NCI-H2107 (cell line): ENCODE measurements at places on chromosomes 7 and 10.
A peak's percentile ranks its signal among the peaks of the same experiment; 100 is the strongest.

- no peak for DNase-seq
Measured at GRCh38 chr10:101644002-101644401, 51.0 kb downstream of the FBXW4 start.

GRCh38 chr7:150972023-150972468 lies 6.1 kb downstream of the KCNH2 start:
- DNase-seq, result peak; percentile 44

DNA sequence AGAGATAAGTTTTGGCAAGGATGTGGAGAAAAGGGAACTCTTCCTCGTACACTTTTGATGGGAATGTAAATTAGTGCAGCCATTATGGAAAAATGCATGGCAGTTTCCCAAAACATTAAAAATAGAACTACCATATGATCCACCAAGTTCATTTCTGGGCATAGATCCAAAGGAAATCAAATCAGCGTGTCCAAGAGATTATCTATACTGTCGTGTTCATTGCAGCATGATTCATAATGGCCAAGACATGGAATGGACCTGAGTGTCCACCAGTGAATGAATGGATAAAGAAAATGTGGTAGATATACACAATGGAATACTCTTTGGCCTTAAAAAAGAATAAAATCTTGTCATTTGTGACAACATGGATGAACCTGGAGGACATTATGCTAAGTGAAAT lies 70.3 kb upstream of the RSU1 start:
- DNase-seq, result no peak

DNA sequence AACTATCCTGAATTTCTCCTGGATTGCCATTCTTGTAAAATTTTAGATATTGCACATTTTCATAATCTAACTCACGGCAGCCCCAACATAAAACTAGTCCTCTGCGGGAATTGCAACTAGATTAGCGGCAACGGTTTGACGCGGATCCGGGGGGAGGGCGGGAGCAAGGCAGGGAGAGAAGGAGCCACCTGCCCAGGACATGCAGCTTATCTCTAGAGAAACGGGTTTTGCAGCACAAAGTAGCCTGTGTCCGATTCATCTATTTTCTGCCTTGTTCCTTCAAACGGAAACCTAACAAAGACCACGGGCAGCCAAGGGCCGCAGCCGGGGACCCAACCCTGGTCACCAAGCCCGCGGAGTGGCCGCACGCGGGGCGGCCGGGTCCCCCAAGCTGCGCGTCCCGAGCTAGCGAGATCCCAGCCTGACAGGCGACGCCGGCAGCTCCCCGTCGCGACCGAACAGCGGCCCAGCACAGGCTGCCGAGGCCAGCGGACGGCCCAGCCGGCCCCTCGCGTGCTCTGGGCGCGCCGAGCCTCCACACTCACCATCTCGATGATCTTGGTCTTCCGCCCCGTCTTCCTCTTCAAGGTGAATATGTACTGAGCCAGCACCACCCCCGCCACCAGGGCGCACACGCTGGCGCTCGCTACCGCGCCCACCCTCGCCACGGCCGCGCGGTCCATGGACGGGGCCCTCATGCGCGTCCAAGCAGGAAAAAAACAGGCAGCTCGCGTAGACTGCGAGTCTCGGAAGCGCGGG lies at the start of gene NT5C3A:
TSS of gene NT5C3A (minus strand) at position 754 of the 759 bp plus-strand sequence. CDS start at position 683, 71 bp downstream.
- peak; percentile 18 for DNase-seq

- DNase-seq, result no peak
Measured at GRCh38 chr7:12519682-12520009, 50.9 kb upstream of the SCIN start.

- DNase-seq, result no peak
Measured at GRCh38 chr7:110296321-110296720, 794.6 kb upstream of the LRRN3 start.

GRCh38 chr10:126598009-126598408 lies 72.5 kb downstream of the C10orf90 start:
- DNase-seq, result no peak

- no peak for DNase-seq
Measured at GRCh38 chr10:121683366-121683765, 85.1 kb upstream of the FGFR2 start.

DNA sequence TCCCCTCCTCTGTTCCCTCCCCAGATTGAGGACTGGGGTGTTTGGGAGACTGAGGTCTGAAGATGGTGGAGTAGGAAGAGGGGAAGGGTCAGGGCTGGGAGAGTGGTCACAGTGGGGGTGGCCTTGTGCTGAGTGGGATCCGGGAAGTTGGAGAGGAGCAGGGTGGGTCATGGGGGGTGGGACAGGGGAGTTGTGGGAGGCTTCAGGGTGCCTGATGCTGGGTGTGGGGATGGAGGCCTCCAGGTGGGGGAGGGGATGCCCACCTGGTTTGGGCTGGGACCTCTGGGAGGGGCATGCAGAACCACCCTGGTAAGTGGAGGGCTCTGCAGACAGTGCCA lies 2.6 kb downstream of the ZNF775 start:
- DNase-seq, result no peak

DNA sequence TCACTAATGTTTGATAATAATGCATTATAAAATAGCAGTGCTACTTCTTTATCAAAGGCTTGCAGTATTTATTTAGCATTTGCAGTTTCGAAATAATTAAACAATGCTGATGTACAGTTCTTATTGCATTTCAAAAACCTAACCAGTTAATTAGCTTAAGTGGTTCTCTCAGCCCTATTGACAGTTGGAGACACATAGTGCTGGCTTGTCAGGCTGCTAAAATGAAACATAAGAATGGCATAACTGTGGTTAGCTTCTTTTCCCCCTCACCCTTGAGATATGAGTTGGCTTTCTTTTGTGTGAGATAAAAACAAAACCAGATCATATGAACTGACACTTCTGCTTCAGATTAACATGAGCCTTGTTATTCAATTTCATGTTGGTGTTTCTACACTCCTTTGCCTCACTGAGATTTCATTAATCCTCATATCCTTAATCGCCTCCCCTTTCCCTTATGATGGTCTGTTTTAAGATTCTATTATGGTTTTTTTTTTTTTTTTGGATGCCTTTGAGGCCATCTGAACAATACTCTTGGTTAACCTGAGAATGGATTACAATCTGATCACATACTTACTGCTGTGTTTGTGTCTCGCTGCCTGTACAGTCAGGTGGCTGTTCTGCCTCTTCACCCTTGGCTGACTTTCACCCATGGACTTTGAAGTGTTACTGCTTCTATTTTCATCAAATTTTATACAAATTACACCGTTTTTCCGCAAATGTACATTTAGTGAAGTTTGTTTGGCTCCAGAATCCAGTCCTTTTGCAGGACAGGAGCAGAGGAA lies 108.0 kb downstream of the SDK1 start:
- DNase-seq, result no peak

DNA sequence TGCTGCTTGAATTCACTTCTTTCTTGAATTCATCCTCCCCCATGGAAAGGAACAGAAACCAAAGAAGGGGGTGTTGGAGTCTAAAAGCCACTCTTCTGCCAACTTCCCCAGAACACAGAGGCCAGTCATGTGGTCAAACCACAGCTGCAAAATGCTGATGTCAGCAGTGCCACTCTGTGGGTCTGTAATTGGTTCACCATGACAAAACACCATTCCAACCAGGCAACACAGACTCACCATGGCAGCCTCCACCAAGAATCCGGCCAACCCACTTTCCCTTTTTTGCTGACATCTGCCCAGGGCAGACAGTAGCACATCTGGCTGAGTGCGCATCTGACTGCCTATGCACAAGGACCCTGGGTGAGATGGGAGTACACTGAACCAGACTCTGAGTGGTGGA lies 16.8 kb downstream of the OSBPL3 start:
- DNase-seq, result no peak

GRCh38 chr7:131040467-131040932 lies 287.2 kb upstream of the MKLN1 start:
- no peak for DNase-seq

DNA sequence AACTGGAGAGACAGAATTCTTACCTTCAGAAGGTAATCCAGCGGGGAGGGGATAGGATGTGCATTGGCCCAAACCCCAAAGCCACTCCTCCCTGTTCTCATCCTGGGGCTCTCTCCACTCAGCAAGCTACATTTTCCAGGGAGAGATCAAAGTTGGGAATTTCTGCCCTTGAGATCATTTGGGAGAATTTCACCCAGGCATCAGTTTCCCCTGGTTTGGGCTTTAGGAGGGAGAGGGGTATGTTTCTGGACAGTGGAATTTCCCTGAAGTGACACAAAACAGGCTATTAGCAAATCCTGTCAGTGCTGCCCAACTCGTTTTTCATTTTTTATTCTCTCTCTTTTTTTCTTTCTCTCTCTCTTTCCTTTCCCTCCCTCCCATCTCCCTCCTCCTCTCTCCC lies 35.7 kb downstream of the CYP17A1 start:
- DNase-seq, result no peak

GRCh38 chr7:66281678-66282590 lies 76.8 kb downstream of the TPST1 start:
- DNase-seq, result no peak

GRCh38 chr10:8688881-8689280 lies 634.4 kb downstream of the GATA3 start:
- DNase-seq, result no peak

DNA sequence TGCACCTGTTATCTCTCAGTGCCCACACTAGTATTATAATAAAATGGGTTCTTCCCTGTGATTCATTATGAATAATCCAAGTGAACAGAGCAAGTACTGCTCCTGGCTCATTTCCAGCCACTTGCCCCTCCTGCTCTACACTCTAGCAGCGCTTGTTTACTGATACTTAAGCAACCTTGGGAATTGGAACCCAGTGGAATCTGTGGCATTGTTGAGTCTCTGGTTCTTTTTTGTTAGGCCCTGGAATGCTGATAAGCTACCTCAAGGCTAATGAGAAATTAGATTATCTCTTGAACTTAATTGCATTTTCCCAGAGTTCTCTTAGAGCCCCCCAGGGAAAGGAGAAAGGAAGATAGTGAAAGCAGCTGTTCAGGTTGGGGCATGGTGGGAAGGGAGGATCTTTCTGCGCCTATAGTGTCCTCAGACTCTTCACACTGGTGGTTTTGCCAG lies 34.0 kb downstream of the PRKAR2B start:
- DNase-seq, result no peak

DNA sequence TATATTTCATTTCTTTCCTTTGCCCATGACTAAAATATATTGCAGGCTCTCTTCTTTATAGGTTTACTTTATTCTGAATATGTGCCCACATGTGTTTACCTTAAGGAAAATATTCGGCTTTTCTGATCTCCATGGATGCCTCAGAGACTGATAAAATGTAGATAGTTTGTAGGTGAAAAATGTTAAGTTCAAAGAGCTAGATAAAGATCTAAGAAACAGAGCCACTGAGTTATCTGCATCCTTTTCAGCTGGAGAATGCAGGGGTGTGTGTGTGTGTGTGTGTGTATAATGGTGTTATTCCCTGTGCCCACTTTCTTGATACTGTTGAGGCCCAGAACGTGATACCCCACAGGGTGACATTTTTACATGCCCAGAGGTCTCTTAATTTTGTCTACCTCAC lies 150.8 kb downstream of the LRRC4 start:
- no peak for DNase-seq

- DNase-seq, result no peak
Measured at GRCh38 chr10:103991393-103992128, 24.6 kb downstream of the SLK start.

GRCh38 chr7:18444826-18445225 lies 50.7 kb upstream of the HDAC9 start:
- no peak for DNase-seq

- no peak for DNase-seq
Measured at GRCh38 chr7:106657085-106657991, 3.6 kb downstream of the CCDC71L start.

GRCh38 chr10:121293110-121293509 lies 305.1 kb downstream of the FGFR2 start:
- no peak for DNase-seq

DNA sequence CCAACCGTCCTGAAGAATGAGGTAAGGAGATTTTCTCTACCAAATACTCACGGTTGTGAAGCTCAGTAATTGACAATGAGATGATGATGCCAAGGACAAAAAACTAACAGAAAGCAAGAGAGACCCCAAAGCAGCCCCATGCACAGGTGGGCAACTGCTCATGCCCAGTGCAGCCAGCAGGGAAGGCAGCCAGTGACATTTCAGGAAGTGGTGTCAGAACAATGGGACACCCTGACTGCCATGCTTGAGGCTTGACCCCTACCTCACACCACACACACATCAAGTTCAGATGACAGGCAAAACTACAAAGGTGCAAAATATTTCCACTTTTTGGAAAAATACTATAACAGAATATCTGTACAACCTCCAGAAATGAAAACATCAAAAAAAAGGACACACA lies 66.9 kb downstream of the CFAP46 start:
- no peak for DNase-seq

GRCh38 chr10:61456095-61456789 lies 3.1 kb upstream of the TMEM26 start:
- DNase-seq, result no peak

DNA sequence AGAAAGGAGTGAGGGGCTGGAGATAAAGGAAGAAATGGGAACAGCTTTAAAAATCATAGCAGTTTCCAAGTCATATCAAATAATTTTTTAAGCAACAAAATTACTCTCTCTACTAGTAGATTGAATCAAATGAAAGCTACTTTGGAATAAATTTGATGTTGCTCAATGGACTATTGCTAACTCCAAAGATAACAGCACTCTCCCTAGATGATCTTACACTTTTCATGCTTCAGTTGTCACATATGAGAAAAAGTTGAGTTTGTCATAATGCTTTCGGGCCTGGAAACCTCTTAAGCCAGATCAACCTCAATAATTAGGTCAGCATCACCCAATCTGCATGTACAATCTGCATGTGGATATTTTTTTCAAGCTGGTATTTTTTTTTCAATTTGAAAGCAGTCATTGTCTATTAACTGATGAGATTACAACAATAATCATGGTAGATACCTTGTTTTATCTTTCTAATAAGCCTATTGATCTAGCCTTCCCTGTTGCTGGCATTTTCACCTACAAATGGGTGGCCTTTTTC lies 31.3 kb downstream of the LIPJ start:
- DNase-seq, result no peak

DNA sequence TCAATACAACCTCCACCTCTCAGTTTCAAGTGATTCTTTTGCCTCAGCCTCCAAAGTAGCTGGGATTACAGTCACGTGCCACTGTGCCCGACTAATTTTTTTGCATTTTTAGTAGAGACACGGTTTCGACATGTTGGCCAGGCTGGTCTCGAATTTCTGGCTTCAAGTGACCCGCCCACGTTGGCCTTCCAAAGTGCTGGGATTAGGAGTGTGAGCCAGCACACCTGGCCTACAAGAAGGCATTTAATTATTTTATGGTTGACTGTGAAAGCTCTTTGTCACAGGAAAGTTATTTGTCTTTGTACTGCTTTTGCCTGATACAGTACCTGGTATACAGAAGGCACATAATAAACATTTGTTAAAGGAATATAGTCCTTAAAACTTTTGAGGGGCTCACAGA lies 12.9 kb downstream of the MYOZ1 start:
- DNase-seq, result peak; percentile 15

GRCh38 chr7:90178166-90178565 lies 23.9 kb downstream of the STEAP1 start:
- DNase-seq, result no peak

- DNase-seq, result no peak
Measured at GRCh38 chr7:156651474-156651873, 10.9 kb downstream of the RNF32 start.

GRCh38 chr7:89238156-89238555 lies 442.6 kb upstream of the TEX47 start:
- no peak for DNase-seq

GRCh38 chr10:132671228-132672154 lies 114.5 kb downstream of the NKX6-2 start:
- no peak for DNase-seq

- no peak for DNase-seq
Measured at GRCh38 chr10:94991243-94991888, 52.9 kb downstream of the CYP2C9 start.
